SK-N-MC (cell line): ENCODE measurements at places on chromosomes 7 and 10.

DNA sequence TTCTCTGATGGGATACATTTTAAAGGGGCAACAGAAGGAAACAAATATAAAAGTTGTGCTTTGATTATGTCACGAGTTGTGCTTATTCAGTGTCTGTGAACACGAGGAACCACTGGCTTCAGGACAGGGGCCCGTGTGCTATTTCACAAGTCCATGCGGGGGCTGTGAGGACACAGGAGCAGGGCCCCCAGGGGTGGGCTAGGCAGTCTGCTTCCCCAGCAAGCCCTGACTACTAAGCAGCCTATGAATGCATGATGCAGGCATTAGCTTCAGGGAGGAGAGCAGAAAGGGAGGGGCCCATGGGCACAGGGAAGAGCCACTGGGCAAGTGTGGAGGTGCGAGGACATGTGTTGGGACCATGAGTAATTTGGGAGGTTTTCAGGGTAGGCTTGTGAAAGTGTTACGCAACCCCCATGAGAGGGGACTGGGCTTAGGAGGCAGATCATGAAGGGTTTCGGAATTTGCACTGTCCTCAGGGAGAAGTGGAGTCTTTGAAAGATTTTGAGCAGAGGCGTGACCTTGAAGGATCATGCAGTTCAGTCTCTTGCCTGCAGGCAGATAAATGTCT is 424.9 kb downstream of the CALN1 start:
- no peak for DNase-seq

GRCh38 chr7:12066521-12066920 is 144.6 kb upstream of the TMEM106B start:
- no peak for DNase-seq

DNA sequence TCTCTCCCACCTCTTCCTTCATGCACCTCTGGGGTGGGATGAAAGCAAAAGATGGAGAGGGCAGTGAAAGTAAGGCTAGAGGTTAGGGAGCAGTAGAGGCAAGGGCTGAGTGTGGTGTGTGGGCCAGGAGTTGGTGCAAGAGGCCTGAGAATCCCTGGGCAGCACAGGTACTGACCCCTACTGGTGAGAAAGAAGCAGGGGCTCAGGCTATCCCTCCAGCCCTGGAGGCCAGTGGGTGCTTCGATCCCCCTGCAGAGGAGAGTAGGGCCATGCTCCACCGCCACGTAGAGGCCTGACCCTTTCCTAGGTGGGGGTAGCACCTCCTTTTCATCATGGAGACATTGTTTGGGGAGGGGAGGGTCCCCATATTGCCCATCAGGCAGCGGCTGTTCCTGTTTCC is 9.8 kb downstream of the CDHR1 start:
- DNase-seq, result no peak

DNA sequence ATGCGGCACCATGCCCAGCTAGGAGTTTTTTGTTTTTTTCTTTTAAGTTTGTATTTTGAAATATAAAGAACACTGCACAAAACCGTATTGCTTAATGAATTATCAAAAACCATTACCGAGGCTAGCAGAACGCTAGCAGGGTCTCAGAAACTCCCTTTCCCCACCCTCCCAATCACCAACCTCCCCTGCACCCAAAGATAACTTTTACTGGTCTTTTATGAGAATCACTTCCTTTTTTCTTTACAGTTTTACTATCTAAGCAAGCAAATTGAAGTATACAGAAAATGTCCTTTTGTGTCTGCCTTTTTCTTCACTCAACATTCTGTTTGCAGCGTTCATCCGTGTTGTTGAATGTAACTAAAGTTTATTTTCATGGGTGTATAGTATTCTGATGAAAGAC is 13.4 kb downstream of the HIP1 start:
- DNase-seq, result no peak

DNA sequence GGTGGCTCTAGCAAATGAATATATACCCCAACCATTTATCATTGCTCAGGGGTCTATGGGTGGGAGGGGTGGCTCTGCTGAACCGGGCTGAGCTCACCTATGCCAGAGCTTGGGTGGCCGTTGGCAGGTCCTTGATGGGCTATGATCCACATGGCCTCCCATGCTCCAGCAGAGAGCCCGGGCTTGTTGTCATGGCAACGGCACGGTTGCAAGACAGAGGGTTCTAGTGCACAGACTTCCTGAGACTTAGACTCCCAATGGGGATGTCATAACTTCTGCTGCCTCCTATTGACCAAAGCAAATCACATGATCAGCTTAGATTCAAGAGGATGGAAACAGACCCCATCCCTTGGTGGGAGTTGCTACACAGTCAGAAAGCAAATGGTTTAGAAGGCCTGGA is 36.4 kb upstream of the CARD11 start:
- no peak for DNase-seq

DNA sequence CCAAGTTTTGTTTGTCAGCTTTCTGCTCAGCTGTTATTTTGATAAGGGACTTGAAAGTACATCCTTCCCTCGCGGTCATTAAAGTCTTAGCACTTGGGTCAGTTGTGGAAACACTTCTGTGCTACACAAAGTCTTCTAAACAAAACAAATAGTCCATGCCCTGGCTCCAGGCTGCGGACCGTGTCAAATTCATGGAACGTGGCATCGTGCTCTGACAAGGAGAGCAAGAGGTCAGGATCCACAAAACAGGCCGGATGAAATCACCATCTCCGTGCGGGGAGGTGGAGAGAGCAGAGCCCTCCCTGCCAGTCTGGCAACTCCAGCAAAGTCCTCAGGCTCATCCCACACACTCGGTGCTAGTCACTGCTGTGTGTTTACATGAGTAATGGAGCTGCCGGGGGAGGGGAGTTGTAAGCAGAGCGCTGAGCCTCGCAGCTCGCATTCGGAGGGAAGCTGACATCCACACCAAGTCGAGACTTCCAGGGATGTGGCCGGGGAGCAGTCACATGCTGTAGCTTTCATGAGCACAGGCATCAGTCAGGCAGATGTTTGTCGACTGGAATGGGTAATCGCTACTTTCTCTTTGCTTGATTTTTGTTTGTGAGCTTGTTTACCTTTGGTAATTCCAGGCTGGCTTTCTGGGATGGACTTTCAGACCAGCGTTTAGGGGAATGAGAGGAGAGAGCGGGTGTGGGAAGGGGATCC is 147.6 kb downstream of the ARID5B start:
- DNase-seq, result no peak

GRCh38 chr10:63434866-63435854 is 30.6 kb downstream of the JMJD1C start:
- no peak for DNase-seq

DNA sequence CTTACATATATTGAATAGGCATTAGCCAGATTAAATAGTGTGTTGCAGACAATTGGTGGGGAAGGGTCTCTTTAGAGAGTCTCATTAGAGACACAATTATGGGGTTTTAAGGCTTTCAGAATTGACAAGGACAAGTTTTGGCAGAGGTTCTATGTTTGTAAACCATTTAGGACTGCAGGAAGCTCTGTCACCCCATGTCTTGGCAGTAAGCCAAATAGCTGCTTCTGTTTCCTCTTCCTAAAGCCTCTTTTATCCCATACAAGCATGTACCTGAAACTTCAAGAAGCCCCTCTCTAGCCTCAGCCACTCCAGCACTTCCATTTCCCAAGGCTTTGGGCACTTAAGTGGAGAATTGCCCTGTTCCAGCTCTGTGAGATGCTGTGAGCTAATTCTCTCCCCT is 21.8 kb upstream of the LRRC4 start:
- DNase-seq, result no peak

- no peak for DNase-seq
Observed at GRCh38 chr7:100521076-100521475, 17.9 kb upstream of the AGFG2 start.

GRCh38 chr7:38796626-38797501 is 112.1 kb downstream of the VPS41 start:
- peak; percentile 40 for DNase-seq
